CD8-positive, alpha-beta memory T cell (primary cell): ENCODE measurements at places on chromosomes 7 and 10. TPM values are rescaled to one million over a fixed set of nuclear protein-coding genes. Genes with fewer than 3 reads are reported as not detected.

- no peak overlapping the region for H3K27ac ChIP-seq
- no peaks in the 10 kb centered on the region for H3K27me3 ChIP-seq
- H3K4me3 ChIP-seq, result no peak overlapping the region
- no peaks in the 10 kb centered on the region for H3K36me3 ChIP-seq
- no peak for DNase-seq
Measured at GRCh38 chr10:42930516-42931192, 146.2 kb upstream of the RET start.

DNA sequence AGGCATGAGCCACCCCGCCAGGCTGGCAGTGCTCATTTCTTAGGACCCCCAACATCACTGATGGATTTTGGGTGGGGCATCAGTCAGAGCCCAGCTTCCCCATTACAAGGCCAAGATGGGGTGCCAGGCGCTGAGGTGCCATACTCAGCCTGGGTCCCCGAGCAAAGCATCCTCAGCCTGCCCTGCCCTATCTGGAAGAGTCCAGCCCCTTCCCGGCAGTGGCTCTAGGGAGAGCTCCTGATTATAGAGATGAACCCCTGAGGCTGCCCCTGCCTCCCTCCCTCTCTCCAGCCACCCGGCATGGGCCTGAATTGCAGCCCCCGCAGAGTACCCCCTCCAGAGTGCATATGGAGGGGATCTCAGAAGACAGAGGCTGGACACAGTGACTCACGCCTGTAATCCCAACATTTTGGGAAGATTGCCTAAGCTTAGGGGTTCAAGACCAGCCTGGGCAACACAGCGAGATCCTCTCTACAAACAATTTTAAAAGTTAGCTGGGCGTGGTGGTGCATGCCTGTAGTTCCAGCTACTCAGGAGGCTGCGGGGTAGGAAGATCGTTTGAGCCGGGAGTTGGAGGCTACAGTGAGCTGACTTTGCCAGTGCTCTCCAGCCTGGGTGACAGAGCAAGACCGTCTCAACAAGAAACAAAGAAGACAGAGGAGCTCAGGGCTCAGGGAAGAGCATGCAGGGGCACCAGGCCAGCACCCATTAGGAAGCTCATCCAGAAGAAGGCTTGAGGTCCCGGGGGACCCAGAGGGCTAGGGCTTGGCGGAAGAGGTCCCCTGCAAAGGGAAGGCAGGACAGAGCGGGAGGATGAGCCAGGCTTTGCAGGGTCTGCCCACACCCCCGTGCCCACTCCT is 13.3 kb downstream of the LAT2 start:
- peaks cover 3% of the 10 kb centered on the region for H3K4me1 ChIP-seq
- H3K27me3 ChIP-seq, result no peaks in the 10 kb centered on the region
- DNase-seq, result no peak

DNA sequence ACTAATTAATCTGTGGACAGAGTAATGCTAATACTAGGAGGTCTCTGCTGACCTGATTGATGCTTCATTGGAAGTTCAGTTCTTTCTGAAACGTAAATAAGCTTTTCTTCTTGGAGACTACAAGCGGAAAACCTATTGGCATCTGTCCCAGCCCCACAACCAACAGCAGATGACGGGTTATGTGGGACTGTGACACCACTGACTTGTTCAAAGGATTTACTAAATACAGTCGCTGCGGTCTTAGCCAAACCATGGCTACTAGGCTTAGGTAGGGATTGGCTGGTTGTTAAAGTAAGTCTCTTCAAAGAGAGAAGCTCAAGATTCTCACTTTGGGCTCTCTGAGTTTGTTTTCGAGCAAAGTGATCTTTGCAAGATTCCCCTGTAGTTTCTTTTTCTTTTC is 68.3 kb downstream of the HYCC1 start:
- no peaks in the 10 kb centered on the region for H3K36me3 ChIP-seq
- no peaks in the 10 kb centered on the region for H3K27me3 ChIP-seq
- H3K4me3 ChIP-seq, result no peak overlapping the region
- H3K4me1 ChIP-seq, result no peaks in the 10 kb centered on the region
- DNase-seq, result no peak
- no peak overlapping the region for H3K27ac ChIP-seq

DNA sequence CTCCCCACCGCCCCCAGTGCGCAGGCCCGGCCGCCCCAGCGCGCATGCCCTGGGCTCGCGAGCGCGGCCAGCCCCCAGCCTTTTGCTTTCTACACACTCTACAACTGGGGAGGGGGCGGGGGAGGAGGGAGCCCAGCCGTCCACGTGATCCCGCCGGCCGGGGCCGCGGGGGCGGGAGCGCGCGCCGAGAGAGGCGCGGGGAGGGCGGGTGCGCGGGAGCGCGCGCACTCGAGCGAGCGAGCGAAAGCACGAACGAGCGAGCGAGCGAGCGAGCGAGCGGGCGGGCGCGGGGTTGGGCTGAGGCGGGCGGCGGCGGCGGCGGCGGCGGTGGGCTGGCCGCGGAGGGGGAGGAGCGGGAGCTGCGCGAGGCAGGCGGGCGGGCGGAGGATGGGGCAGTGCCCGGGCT is at the start of gene AUTS2:
Gene AUTS2, plus strand, starts transcription at position 395 of the 406 bp plus-strand sequence. CDS start 1,179 bp downstream, outside the sequence.
- peaks cover 12% of the 10 kb centered on the region for H3K4me1 ChIP-seq
- no peak within 1 kb of the TSS for H3K27ac ChIP-seq
- peaks cover 17% of the 10 kb centered on the region for H3K27me3 ChIP-seq
- DNase-seq, result peak; percentile 53
- no peaks in the 10 kb centered on the region for H3K36me3 ChIP-seq
- H3K4me3 ChIP-seq, result peak within 1 kb of the TSS; percentile 47

DNA sequence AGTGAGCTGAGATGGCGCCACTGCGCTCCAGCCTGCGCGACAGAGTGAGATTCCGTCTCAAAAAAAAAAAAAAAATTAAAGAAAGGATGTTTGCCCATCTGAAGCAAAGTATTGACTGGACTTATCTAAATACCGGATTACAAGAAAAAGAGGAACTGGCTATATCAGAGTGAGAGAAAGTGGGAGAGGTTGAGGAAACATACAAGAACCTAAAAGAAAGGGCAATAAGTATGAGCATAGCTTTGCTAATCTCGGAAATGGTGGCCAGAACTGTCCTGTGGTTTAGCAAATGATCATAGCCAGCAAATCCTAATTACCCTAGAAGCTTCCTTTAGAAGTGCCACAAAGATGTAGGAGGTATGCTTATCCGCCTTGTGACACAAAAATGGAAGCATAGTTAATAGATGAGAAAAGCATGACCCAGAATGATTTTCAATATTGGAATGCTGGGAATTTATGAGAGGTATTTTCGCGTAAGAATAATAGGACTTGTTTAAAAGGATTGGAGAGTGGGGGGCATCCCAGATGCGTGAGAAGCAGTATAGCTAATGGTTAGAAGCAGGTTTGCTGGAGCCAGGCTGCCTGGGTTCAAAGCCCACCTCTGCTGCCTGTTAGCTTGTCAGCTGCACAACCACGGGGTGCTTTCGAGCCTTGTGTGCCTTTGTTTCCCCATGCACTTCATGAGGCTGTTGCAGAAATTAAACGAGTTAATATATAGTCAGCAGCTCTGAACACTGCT is 1.2 kb upstream of the GTPBP4 start:
- DNase-seq, result no peak
- H3K4me1 ChIP-seq, result peaks cover 32% of the 10 kb centered on the region
- H3K27me3 ChIP-seq, result no peaks in the 10 kb centered on the region
- H3K36me3 ChIP-seq, result peaks cover 4% of the 10 kb centered on the region

DNA sequence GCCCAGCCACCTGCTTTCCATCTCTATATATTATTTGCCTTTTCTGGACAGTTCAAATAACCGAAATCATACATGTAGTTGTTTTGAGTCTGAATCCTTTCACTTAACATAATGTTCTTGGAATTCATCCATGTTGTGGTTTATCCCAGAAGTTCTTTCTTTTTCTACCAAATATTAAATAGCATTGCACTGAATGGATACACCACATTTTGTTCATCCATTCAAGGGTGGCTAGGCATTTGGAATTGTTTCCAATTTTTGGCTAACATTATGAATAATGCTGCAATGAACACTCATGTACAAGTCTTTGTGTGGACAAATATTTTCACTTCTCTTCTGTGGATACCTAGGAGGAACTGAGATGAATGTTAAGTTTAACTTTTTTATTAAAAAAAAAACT is 18.0 kb downstream of the DNAJC1 start:
- H3K27ac ChIP-seq, result no peak overlapping the region
- no peaks in the 10 kb centered on the region for H3K36me3 ChIP-seq
- H3K4me1 ChIP-seq, result no peaks in the 10 kb centered on the region
- H3K27me3 ChIP-seq, result no peaks in the 10 kb centered on the region
- no peak for DNase-seq

C10orf105 gene
- 0.11 TPM for total RNA-seq

DNA sequence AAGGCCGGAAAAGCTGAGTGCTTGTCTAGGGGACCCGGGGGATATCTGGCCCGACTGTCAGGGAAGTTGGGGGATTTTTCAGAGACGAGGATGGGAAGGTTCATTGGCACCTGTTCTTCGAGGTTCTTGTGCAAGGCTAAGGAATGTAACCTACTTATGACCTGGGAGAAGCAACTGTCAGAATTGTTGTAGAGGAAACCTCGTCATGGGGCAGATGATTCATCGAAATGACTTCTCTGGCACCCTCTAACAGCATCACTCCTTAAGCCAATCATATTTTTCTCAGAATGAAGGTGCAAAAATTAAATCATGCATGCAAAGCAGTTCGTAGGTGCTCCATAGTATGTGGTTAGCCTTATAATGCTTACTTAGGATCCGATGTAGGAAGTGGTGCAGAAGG is 58.6 kb downstream of the PLXDC2 start:
- H3K36me3 ChIP-seq, result no peaks in the 10 kb centered on the region
- H3K4me3 ChIP-seq, result no peak overlapping the region
- no peaks in the 10 kb centered on the region for H3K4me1 ChIP-seq
- H3K27ac ChIP-seq, result no peak overlapping the region
- H3K27me3 ChIP-seq, result no peaks in the 10 kb centered on the region

GRM3 gene
- total RNA-seq, result not detected

- no peak for DNase-seq
- no peak overlapping the region for H3K27ac ChIP-seq
- H3K27me3 ChIP-seq, result no peaks in the 10 kb centered on the region
- H3K4me3 ChIP-seq, result no peak overlapping the region
- H3K4me1 ChIP-seq, result no peaks in the 10 kb centered on the region
- H3K36me3 ChIP-seq, result no peaks in the 10 kb centered on the region
Measured at GRCh38 chr7:20032741-20033140, 184.4 kb downstream of the MACC1 start.

DNA sequence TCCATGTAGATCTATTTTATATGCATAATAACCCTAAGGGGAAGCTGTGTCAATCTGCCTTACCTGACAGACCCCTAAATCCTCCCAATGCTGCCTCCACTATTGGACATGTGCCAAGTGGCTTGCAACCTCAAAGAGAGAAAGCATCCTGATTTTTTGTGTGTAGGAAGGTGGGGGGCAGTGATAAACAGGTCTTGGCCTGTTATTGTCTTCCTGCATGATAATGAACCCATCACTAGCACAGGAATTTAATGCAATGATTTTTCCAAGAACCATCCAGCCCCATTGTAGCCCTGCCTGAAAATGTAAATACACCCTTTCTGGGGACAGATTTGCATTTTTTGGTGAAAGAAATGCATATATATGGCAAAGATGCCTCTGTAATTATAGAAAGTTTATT is 850.2 kb downstream of the LRMDA start:
- H3K4me1 ChIP-seq, result no peaks in the 10 kb centered on the region
- no peaks in the 10 kb centered on the region for H3K36me3 ChIP-seq
- H3K4me3 ChIP-seq, result no peak overlapping the region
- H3K27me3 ChIP-seq, result no peaks in the 10 kb centered on the region
- no peak for DNase-seq
- H3K27ac ChIP-seq, result no peak overlapping the region

GRCh38 chr10:61857746-61858145 is 43.8 kb upstream of the ARID5B start:
- DNase-seq, result no peak
- no peak overlapping the region for H3K4me3 ChIP-seq
- no peaks in the 10 kb centered on the region for H3K36me3 ChIP-seq
- no peaks in the 10 kb centered on the region for H3K27me3 ChIP-seq
- no peak overlapping the region for H3K27ac ChIP-seq

DNA sequence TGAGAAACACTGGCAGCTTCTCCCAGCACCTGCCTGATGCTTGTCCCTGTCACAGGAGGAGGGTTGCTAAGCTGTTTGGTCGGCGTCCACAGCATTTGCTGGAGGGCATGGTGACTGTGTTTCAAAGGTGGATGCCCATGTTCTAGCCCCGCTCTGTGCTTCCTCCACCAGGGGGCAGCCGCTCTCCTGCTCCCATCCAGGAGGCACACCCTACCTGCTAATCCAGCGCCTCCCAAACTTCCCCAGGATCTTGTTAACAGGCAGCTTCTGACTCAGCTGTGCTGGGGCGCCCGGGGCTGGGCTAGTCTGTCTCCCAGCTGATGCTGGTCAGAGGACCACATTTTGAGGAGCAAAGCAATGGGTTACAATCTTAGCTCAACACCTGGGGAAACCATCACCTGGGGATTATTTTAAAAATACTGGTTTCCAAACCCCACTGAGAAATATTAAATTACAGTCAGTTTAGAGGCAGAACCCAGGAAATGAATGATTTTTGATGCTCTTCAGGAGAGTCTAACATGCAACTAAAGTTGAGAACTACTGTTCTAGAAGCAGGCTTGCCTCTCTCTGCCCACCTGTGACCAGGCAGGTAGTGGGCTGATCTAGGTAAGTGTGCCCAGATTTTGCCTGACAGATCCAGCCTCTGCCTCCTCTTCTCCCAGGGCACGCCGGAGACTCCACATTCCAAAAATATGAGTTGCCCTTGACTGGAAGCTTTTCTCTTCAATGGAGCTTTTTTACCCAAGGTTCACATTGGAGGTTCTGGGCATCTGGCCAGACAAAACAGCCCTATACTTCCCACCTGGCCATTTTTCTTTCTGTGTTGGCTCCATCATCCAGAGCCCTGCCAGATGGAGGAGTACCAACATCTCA is 92.7 kb upstream of the GPR26 start:
- DNase-seq, result no peak
- no peaks in the 10 kb centered on the region for H3K4me1 ChIP-seq
- no peaks in the 10 kb centered on the region for H3K27me3 ChIP-seq
- H3K27ac ChIP-seq, result no peak overlapping the region
- H3K4me3 ChIP-seq, result no peak overlapping the region

- no peak for DNase-seq
- no peak overlapping the region for H3K4me3 ChIP-seq
- H3K27ac ChIP-seq, result no peak overlapping the region
- H3K27me3 ChIP-seq, result peaks cover 12% of the 10 kb centered on the region
Measured at GRCh38 chr7:113085781-113086390, 741 bp downstream of the GPR85 start.

GRCh38 chr7:33757050-33757449 is 148.3 kb upstream of the BMPER start:
- H3K27ac ChIP-seq, result no peak overlapping the region
- no peak overlapping the region for H3K4me3 ChIP-seq
- H3K4me1 ChIP-seq, result no peaks in the 10 kb centered on the region
- H3K36me3 ChIP-seq, result no peaks in the 10 kb centered on the region
- no peaks in the 10 kb centered on the region for H3K27me3 ChIP-seq
- no peak for DNase-seq

GRCh38 chr7:115066634-115067033 is 144.7 kb downstream of the MDFIC start:
- no peak overlapping the region for H3K4me3 ChIP-seq
- H3K4me1 ChIP-seq, result no peaks in the 10 kb centered on the region
- DNase-seq, result no peak
- no peaks in the 10 kb centered on the region for H3K36me3 ChIP-seq
- no peaks in the 10 kb centered on the region for H3K27me3 ChIP-seq
- H3K27ac ChIP-seq, result no peak overlapping the region

GRCh38 chr7:158066085-158066484 is 521.5 kb downstream of the PTPRN2 start:
- no peaks in the 10 kb centered on the region for H3K36me3 ChIP-seq
- no peaks in the 10 kb centered on the region for H3K4me1 ChIP-seq
- no peaks in the 10 kb centered on the region for H3K27me3 ChIP-seq
- no peak overlapping the region for H3K4me3 ChIP-seq

FAM185A gene
- total RNA-seq, result 10.4 TPM
